ENCODE measurements at places on chromosomes 13 and 19. TPM values are rescaled to one million over a fixed set of nuclear protein-coding genes. Genes with fewer than 3 reads are reported as not detected.
A peak's percentile ranks its signal among the peaks of the same experiment; 100 is the strongest.

DNA sequence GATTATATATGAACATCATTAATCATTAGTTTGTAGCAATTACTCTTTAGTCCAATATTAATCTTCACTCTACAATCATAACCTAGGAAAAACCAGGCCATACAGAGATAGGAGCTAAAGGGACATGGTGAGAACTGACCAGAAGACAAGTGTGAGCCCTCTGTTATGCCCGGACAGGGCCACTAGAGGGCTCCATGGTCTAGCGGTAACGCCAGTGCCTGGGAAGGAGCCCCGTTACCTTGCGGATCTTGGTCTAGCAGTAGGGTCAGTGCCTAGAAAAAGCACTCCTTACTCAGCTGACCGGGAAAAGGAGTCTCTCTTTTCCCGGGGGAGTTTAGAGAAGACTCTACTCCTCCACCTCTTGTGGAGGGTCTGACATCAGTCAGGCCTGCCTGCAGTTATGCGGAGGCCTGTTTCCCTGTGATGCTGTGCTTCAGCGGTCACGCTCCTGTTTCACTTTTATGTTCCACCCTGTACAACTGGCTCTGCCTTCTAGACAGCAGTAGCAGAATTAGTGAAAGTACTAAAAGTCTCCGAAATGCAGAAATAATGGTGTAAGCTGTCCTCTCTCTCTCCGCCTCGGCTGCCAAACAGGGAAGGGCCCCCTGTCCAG is 13.8 kb downstream of the OR7D4 start:
- DNase-seq = peak; percentile 78

GRCh38 chr13:27826379-27827353 is 34.4 kb downstream of the GSX1 start:
- peak; percentile 90 for DNase-seq

- DNase-seq = no peak
Observed at GRCh38 chr13:27808851-27809550, 16.7 kb downstream of the GSX1 start.

DNA sequence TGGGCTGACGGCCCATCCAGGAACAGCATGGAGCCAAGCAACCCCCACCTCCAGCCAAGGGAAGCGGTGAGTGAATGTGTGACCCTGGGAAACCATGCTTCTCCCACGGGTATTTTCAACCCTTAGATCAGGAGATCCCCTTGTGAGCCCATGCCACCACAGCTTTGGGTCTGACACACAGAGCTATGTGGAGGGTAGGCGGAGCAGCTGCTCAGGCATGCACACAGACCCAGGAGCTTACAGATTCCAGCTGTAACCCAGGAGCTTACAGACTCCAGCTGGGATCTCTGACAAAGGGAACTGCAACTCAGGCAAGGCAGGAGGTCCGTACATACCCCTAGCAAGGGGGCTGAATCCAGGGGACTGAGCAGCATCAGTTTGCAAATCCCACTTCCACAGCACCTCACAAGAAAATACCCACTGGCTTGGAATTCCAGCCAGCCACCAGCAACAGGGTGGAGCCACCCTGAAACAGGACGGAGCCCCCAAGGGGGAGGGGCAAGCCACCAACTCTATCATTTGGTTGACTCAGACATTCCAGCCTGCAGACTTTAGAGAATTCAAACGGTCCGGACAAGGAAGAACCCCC is 40.8 kb upstream of the RFXAP start:
- DNase-seq = no peak

DNA sequence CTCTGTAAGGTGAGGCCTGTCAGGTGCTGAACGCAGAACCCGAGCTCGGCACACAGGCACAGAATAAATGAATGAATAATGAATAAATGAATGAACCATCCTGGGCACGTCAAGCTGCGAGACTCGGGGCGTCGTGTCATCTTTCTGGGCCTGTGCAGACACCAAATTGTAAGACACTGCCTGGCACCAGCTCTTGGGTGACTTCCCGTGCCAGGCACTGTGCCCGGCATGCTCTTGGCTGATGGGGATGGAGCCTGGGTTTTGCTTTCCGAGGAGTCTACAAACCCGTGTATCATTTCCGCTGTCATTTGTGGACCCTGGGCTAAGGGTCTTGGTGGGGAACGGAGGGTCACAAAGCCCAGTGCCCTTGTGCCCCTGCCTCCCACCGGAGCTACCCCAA is 43.9 kb downstream of the CELF5 start:
- no peak for DNase-seq

Gene RUBCNL
- 1.1 TPM for total RNA-seq

DNA sequence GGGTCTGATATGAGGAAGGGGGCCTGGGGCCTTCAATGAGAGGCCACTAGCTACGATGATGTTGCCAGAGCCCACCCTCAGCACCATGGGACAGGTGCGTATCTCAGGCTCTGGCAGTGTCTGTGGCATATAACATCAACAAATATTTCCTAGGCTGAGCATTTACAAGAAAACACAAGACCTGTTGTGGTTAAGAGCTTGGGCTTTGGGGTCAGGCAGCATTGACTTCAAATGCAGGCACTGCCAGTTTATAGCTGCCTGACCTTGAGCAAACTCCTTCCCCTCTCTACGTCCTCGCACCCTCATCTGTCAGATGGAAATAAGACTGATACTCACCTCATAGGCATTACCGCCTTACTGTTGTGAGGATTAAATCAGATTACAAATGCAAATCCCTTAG is 156.0 kb downstream of the KATNAL1 start:
- no peak for DNase-seq

- no peak for DNase-seq
Observed at GRCh38 chr13:61908906-61909615, 493.4 kb upstream of the PCDH20 start.

- no peak for DNase-seq
Observed at GRCh38 chr19:8457209-8457608, 12.4 kb downstream of the HNRNPM start.

DNA sequence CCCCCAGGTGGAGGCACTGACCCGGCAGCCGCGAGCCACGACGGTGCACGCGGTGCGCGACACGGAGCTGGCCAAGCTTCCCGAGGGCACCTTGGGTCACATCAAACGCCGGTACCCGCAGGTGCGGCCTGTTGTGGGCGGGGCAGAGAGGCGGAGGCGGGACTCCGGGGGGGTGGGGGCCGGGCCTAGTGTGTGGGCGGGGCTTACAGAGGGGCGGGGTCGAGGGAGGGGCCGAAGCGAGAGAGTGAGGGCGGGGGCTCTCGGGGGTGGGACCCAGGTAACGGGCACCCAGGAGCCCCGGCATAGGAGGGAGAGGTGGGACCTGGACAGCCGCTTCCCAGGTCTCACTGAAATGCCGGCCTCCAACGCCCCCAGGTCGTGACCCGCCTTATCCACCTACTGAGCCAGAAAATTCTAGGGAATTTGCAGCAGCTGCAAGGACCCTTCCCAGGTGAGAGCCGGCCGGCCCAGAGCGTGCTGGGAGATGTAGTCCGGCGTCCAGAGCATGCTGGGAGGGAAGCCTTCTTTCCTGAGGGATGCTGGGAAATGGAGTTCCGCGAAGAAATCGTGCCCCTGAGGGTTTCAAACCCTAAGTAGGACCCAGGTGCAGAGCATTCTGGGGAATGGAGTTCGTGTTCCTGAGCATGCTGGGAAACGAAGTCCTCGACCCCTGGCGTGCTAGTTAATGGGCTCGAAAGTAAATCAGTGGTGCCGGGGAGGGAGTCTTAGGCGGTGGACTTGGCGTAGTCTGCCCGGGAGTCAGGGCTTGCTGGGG is 15.7 kb downstream of the PNPLA6 start:
- DNase-seq = peak; percentile 81

Gene LGALS7
- total RNA-seq = 1.9 TPM

- DNase-seq = no peak
Observed at GRCh38 chr13:74056801-74057542, 77.2 kb downstream of the KLF12 start.

- peak; percentile 57 for DNase-seq
Observed at GRCh38 chr13:113926301-113926761, 47.5 kb downstream of the C13orf46 start.

- DNase-seq = no peak
Observed at GRCh38 chr19:5932146-5932545, 18.1 kb downstream of the CAPS start.

- no peak for DNase-seq
Observed at GRCh38 chr13:113952983-113953520, 20.8 kb downstream of the C13orf46 start.

DNA sequence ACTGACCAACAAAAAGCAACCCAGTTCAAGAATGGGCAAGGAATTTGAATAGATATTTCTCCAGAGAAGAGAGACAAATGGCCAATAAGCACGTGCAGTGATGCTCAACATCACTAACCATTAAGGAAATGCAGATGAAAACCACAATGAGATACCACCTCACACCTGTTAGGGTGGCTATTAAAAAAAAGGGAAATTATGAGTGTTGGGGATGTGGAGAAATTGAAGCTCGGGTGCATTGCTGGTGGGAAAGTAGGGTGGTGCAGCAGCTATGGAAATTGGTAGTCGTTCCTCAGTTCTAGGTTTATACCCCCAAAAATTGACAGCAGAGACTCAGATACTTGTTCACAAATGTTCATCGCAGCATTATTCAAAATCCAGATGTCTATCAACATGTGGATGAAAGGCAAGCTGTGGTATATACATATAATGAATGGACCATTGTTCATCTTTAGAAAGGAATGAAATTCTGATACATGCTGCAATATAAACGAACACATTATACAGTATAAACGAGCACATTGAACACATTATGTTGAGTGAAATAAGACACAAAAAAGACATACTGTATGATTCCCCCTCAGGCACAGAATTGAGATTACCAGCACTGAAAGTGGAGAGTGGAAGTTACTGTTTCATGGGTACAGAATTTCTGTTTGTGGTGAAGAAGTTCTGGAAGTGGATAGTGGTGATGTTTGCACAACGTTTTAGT is 927 bp downstream of the CHAMP1 start:
- DNase-seq = no peak

- no peak for DNase-seq
Observed at GRCh38 chr13:28301839-28302238, 163.5 kb downstream of the PAN3 start.

Gene ZNF414
- 25.4 TPM for total RNA-seq

Gene ZNF208
- total RNA-seq = not detected

GRCh38 chr13:49821216-49822009 is 28.9 kb upstream of the KPNA3 start:
- DNase-seq = no peak

GRCh38 chr13:48733739-48734335 is 80.1 kb downstream of the CYSLTR2 start:
- DNase-seq = no peak

- no peak for DNase-seq
Observed at GRCh38 chr13:41985788-41986508, 25.0 kb upstream of the VWA8 start.

DNA sequence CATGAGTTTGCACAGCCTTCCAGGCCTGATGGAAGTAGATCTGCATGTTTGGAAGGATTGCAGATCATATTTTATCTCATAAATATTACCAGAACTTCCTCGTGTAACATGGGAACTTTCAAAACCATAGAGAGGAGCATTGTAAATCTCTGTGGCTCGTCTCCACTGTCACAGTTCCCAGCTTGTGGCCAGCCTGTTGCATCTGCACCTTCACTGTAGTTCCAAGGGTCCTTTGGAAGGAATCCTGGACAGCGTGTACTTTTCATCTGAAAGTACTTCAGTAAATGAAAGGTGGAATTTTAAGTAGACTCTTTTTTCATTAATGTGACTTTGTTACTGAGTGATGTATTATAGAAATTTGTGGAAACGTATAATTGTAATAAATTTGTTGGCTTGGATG is 105.4 kb downstream of the ATP11A start:
- DNase-seq = no peak

DNA sequence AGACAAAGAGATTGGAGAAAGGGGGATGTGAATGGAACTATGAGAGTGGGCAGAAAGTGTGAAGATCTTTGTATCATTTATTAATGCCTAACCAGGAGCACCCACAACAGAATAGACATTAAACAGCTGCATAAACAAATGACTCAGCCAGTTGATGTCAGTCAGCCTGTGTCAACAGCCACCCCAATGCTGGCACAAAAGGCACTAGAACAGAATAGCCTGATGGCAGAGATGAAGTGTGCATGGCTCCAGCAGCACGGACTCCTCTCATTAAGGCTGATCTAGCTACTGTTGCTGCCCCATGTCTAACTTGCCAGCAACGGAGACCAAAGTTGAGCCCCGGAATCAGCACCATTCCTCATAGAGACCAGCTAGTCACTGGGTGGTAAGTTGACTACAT is 7.8 kb downstream of the CPB2 start:
- no peak for DNase-seq

- no peak for DNase-seq
Observed at GRCh38 chr13:72757792-72758535, 23.7 kb downstream of the DIS3 start.

GRCh38 chr13:99955747-99956472 is 15.7 kb downstream of the ZIC5 start:
- no peak for DNase-seq

All from type B pancreatic cell (in vitro differentiated cells).